ENCODE measurements at places on chromosomes 12 and 14.

DNA sequence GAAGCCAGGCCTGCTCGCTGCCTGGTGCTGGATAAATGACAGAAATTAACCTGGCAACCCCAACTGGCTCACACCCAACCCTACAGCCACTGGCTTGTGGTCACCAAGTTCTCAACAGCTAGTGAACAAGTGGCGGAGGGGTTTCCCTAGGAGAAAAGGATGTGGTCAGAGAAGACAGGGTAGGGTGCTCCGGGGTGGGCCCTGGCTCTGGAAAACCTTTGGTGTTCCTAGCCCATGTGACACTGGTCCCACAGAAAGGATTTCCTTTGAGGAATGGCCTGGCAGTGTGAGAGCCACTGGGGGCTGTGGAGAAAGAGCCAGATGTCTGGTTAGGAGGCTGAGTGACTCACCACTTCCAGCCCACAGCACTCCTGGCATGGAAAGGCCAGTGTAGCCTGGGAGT lies 8.7 kb downstream of the SYNE3 start:
- no peak for DNase-seq

DNA sequence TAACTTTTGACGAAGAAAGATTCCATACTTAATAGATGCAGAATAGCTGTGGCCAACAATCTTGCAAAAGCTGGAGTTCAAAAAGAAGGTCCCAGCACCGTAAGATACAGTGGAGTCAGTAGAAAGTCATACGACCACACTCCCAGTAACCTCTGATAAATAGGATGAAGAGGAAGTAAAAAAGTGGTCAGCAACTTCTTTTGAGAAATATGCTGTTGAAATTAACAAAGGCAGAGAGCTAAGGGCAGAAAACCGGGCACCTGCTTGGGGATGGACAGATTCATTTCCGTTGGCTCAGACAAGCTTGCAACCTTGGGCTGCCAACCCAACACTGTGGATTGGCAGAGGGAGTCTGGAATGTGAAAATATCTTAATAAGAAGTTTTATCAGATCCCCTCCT lies 40.0 kb downstream of the BTG1 start:
- no peak for DNase-seq

DNA sequence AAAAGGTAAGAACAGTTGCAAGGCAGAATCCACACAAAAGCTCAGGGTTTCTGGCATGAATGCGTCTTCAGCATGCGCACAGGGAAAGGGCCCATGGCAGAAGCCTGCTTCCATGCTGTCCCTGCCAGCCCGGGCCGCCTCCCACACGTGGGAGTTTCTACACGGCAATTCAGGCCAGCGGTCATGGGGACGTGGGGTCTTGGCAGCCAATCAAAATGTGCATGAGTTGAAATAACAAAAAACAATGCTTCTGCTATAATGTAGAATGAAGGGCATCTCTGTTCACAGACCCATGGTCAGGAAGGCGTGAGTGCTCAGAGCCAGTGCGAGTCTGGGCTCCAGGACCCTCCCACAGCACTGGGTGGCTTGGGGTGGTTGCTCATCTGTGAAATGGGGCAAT lies 28.6 kb downstream of the AMN start:
- no peak for DNase-seq

- DNase-seq: no peak
These were observed 2.1 kb upstream of the MAGOHB start for GRCh38 chr12:10615532-10615931.

GRCh38 chr12:41045509-41045908 lies 142.6 kb upstream of the PDZRN4 start:
- no peak for DNase-seq

- no peak for DNase-seq
These were observed 237.6 kb upstream of the SFSWAP start for GRCh38 chr12:131473261-131473660.

GRCh38 chr14:92391726-92392125 lies 68.8 kb downstream of the SLC24A4 start:
- DNase-seq: no peak

GRCh38 chr12:113062502-113063395 lies 6.2 kb downstream of the DTX1 start:
- DNase-seq: no peak

DNA sequence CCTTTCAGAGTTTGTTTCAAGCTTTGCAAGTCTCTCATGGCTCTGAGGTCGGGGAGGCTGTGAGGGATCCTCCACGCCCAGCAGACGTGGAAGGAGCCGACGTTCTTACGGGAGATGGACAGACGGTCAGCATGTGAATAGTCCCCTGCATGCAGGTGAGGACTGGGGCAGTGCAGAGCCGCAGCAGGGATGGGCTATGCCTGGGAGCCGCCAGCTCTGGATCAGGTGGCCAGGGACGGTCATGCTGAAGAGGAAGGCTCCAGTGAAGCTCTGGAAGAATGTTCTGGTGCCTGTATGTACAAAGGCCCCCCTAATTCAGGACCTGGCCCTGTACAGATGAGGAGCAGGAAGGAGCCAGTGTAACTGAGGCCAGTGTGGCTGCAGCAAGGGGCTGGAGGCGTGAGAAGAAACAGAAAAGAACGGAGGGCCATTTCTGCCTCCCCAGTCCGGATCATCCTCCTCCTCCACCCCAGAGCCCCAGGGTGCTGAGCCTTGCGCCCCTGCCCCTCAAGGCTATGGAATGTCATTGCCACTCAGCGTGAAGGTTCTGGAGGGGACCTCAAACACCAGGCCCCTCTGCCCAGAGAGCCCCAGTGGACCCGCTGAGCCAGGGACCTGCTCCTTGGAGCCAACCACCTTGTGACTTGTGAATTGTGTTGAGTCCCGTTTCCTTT lies 96.8 kb upstream of the DIO3 start:
- DNase-seq: no peak

DNA sequence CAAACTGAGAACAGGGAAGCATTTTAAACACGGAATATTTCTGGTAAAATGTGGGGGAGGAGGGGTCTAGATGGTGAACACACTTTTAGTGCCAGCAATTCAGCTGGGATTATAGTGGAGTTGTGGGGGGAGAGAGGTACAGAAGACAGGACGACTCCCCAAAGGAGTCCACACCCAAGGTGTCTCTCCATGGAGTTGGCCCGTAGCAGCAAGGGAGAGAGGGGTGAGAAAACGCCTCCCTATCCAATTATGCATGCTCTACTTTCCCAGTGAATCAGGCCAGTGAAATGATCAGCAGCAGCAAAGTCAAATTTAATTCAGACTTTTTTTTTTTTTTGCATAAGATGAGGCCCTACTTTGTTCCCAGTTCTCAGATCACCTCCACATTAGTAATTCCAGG lies 38.6 kb downstream of the BTG1 start:
- no peak for DNase-seq

- no peak for DNase-seq
These were observed 139.1 kb downstream of the MED13L start for GRCh38 chr12:116138364-116138763.
